H1 (cell line): ENCODE measurements at places on chromosomes 12 and 14. TPM values are rescaled to one million over a fixed set of nuclear protein-coding genes. Genes with fewer than 3 reads are reported as not detected.

The PLBD1 gene
- polyA plus RNA-seq = 4.0 and 6.3 TPM in 2 replicates

The MAGOHB gene
- polyA plus RNA-seq = 6.6 and 21.5 TPM in 2 replicates

GRCh38 chr14:99230208-99231151, 41.5 kb downstream of the BCL11B start:
- no peak for DNase-seq

DNA sequence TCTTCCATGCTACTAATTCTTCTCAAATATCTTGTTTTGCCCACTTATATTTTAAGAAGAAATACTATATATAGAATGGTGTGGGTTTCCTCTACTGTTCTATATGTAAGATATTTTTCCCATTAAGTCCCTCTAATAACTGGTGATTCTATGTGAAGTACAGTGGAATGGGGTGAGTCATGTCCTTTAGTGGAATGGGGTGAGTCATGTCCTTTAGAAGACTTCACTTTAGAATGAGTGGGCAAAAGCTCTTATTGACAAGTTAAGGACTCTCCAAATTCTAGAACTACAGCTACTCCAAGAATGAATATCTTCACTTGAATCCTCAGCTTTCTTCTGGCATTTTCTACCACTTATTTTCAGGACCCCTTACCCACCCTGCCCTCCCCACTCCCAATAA, 349.9 kb downstream of the ETNK1 start:
- no peak for DNase-seq

DNA sequence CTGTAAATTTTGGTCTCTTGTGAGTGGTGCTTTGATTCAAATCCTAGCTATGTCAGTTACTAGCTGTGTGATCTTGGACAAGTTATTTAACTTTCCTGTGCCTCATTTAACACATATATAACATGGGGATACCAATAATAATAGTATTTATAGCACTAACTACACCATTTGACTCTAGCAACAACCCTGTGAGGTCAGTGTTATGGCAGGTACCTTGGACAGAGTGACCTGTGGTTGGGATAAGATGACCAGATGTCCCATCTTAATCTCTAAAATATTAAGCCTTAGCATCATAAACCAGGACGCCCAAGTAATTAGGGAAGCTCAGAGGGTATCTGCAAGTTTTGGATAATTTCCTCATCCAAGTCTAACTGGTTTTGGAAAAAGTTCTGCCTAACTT, 73.7 kb downstream of the NDUFA12 start:
- DNase-seq = no peak

The CELA1 gene
- polyA plus RNA-seq = 0.09 TPM in 1 of 2 replicates, not detected in the other

The GUCY2C gene
- 1.1 and 1.9 TPM in 2 replicates for polyA plus RNA-seq

GRCh38 chr12:131028587-131029338, 75.1 kb downstream of the ADGRD1 start:
- no peak for DNase-seq

GRCh38 chr14:90253826-90254225, 2.5 kb upstream of the PSMC1 start:
- DNase-seq = no peak

The SLC25A47 gene
- not detected in 2 replicates for polyA plus RNA-seq

DNA sequence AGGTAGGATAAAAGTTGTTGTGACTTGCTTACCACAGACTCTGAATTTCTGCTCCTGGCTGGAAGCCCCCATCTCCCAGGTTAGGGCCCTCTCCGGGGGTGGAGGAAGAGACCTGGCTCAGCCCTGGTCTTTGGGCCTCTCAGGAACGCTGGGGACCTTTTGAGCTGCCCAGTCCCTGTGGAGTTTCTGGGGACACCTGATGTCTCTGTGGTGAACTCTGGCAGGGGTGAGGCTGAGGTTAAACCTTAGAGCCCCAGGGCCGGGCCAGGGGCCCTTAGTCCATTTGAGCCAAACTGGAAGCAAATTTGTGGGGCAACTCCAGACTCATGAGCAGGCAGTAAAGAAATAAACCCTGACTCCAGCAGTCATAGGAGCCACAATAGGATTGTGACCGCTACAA, 112.1 kb downstream of the ADGRD1 start:
- DNase-seq = no peak

GRCh38 chr14:24382064-24382371, 14.0 kb downstream of the NFATC4 start:
- no peak for DNase-seq

DNA sequence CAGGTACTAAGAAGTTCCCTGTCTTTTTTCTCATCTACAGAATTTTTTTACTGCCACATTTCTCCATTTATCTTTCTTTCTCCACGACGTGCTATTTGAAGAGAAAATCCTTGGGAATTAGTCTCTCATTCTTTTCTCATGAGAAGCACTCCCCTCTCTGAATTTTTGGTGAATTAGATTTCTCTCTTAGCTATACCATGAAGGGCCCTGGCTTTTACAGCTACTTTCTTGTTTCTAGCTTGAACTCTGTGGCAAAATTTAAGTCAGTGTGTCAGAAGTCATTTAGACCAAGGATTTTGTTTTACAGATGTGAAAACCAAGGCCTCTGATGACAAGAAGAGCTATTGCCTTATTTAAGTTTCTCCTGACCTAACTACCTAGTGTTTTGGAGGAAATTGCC, 213.1 kb downstream of the AEBP2 start:
- DNase-seq = no peak

DNA sequence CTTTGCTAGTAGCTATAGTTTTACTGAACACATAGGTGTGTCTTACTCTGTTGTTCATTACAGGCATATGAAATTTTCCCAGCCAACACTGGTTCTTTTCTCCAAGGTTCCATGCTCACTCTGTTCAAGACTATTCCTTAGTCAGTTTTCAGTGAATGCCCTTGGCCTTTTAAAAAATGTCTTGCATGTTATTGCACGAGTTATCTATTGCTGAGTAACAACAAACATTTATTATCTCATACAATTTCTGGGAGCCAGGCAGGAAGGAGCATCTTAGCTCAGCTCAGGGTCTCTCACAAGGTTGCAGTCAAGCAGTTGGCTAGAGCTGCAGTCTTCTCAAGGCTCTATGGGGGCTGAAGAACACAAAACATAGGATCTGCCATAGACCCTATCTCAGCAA, 223.5 kb downstream of the BTG1 start:
- DNase-seq = no peak

DNA sequence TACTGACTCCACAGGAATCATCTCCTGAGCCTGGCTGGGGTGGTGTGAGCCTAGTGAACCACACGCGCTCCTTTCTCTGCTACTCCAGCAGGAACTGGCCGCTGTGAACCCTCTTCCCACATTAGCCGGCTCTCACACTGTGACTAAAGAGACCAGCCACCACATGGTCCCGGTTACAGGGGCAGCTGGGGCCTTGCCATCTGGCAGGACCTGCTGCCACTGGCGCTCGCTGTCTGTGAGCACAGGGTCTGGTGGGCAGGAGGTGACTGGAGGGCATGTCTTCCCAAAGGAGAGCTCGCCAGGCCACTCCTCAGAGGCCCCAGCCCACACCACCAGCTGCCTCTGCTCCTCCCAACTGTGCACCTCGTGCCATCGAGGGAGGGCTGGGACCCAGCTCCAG, 99.3 kb downstream of the SINHCAF start:
- no peak for DNase-seq

GRCh38 chr14:95948558-95948981, 71.9 kb downstream of the TUNAR start:
- no peak for DNase-seq

DNA sequence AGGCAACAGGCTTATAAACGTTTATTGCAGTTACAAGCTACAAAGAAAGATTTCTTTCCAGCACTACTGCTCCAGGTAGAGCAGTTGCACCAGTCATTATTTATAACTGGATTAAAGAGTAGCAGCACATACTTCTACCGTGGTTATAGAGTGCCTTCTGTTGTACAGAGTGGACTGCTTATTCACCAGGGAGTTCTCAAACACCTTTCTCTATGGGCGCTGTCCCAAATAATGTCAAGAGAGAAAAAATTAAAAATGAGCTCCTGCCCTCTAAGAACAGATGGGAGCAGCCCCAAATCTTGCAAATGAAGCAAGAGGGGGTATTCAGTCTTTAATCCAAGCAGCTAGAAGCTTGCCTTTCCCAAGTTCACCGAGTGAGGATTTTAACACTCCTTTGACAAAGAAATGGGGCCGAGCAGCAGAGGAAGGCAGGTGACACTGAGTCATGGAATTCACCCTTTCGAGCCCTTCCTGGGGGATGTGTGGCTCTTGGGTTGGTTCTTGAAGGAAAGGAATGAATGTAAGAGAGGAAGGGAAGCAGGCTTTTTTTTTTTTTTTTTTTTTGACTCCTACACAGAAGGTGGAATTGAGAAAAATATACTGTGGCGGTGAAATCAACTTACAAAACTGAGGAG, 181.2 kb downstream of the PRKCH start:
- no peak for DNase-seq

DNA sequence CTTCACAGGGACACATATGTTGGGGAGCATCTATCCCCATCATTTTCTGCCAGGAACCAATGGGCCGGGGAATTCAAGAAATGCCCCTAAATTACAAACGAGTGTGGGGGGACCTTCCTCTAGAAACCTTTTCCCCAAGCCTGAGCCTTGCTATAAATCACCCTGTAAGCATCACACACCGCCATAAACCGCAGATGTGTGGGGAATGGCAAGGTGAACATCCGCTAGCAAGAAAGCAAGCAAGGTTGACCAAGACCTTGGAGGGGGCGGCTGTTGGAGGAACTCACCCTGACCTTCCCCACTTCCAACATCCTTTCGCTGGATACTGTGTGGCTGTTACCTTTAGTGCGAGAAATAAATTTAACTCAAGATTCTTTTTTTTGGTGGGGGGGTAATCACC, 693.3 kb upstream of the TBX3 start:
- no peak for DNase-seq

DNA sequence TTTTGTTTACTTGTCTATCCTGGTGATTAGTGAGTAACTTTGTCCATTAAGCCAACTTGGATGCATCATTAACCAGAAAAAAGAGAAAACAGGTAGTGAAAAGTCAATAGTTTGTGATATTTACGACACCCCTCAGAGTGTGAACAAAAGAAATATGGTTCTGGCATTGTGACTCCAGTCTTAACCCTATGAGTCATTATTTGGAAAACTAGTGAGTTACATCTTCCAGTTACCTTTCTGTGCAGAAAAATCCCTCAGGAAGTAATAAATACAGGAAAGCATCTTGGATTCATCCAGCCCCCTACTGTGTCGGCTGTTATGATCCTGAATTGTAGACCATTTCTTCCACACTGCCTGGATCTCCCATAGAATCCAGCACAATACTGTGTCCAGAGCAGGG, 379.1 kb downstream of the GALC start:
- DNase-seq = no peak

DNA sequence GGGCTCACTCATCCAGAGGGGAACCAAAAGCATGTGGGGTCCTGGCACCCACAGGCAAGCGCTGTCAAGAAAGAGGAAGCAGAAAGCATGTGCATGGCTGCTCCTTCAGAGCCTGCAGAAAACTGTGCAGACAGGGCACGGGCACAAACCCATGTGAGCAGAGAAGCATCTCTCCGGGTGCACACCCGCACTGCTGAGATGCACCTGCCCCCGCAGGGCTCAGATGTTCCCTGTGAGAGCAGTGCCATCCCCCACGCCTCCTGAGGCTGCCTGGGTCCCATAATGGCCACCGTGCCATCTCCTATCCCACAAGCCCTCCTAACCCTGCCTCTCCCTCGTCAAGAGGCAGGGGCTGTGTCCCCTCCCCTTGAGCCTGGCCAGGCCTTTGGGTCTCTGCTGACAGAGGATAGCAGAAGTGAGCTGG, 32.3 kb upstream of the INF2 start:
- no peak for DNase-seq

- DNase-seq = no peak
These were observed 274.8 kb downstream of the DPF3 start for GRCh38 chr14:72619111-72619571.

- DNase-seq = no peak
These were observed 88.5 kb upstream of the METAP2 start for GRCh38 chr12:95385246-95386035.

The TOMM20L gene
- polyA plus RNA-seq = not detected in 2 replicates

The KRT79 gene
- not detected in 2 replicates for polyA plus RNA-seq

GRCh38 chr14:76647697-76648298, 113.5 kb upstream of the VASH1 start:
- DNase-seq = no peak

- DNase-seq = no peak
These were observed 13.0 kb upstream of the NUDT14 start for GRCh38 chr14:105193916-105194782.

- DNase-seq = no peak
These were observed 15.4 kb upstream of the MIA2 start for GRCh38 chr14:39218171-39218769.

DNA sequence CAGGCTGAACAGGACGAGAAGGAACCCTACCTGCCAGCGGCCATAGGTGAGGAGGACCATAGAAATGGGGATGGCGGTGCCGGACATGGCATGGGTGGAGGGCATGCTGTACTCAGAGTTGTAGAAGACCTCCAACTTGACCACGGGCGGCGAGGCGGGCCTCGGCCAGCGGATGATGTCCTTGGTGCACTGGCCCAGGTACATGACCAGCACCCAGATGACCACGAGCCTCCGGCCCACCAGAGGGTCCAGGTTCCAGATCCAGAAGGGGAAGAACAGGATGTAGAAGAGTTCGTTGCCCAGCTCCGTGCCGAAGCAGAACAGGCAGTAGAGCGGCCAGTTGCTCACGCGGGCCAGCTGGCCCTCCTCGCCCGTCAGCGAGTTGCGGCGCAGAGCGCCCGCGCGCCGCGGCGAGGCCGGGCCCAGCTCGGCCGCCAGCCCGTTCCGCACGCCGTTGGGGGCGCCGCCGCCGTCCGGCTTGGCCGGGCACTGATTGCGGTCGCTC, 582 bp downstream of the SGPP1 start:
- no peak for DNase-seq

The SRP54 gene
- polyA plus RNA-seq = 19.7 and 25.7 TPM in 2 replicates

DNA sequence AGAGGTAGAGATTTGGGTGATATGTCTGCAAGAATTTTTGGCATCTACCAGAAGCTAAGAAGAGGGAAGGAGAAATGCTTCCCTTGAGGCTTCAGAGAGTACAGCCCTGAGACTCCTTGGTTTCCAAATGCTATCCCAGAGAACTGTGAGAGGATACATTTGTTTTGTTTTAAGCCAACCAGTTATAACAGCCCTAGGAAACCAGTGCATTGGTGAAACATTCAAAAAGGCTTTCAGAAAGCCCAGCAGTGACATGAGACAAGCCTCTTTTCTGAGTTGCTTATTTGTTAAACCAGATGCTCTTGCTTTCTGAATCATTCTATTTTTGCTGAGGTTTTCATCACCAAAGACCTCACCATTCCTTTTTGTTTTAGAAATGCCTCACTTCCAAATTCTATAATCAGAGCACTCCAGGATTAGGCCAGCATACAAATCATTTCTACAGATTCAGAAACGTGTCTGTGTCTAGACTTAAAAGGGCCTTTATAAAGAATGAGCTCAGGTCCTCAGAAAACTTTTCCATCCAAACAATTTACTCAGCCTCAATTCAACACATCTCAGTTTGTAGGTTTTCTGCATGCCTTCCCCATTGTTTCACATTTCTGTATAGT, 1617.8 kb upstream of the FLRT2 start:
- no peak for DNase-seq
